ENCODE measurements at places on chromosomes 6 and 20.

GRCh38 chr6:30063315-30063714, 2.2 kb downstream of the POLR1H start:
- DNase-seq, result no peak

DNA sequence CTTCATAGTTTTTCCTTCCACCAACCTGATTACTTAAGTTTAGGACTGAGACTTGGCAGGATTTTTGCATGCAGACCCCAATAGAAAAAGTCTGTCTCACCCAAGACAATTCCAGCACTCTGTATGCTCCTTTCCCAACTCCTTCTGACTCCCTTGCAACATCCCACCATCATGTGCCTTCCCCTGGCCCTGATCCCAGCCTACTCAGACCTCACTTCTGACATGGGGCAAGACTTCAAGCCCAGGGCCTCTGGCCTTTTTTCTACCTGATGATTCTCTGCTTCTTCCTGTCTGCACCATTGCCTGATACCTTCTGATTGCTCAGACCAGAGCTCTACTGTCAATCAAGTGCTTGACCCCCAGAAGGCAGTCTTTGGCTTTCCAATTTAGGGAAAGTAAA, 96.6 kb downstream of the HAO1 start:
- no peak for DNase-seq

DNA sequence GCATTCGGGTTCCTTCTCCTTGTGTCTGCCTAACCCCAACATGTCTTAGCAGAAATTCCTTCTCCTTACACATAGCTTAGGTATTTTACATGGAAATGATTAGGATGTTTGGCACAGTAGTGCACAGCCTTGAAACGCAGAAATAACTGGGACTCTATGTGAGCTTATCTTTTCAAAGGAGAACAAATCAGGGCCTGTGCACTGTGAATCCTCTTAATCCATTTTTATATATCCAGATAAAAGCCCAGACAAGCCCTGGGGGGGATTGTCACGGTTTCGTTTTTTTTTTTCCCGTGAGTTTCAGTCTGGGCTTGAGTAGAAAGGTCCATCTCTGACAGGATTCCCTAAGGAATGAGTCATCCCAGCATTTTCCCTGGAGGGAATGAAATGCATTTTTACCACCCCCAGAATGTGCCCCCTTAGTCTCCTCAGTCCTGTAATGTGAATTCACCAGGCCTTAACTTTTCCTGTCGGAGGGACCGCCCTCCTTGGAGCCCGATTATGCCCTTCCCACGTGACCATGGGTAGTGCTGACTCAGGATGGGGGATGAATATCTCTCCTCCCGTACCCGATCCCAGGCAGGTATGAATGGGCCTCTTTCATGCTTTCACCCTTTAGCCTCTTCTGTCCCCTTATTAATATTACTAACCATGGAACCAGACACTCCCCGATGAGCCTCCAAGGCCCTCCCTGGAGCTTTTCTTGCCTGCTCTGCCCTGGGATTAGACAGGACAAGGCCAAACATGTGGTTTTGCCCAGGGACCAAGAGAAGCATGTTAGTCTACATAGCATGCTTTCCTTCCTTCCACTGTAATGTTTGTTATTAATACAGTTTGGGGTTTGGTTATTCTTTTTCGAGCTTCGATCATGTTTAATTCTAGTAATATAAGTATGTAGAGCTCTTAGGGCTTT, 23.9 kb upstream of the NAA20 start:
- DNase-seq, result no peak

DNA sequence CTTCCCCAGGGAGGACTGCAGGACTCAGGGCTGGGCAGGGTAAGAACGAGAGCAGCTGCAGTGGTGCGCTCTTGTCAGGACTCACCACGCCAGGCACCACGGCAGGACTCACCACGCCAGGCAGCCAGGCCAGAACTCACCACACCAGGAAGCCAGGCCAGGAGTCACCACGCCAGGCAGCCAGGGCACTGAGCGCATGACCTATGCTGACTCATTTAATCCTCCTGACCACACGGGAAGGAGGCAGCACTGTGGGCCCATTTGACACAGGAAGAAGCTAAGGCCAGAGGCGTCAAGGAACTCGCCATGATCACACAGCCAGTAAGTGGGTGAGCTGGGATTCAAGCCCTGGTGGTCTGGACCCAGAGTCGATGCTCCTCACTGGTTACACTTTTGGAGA, 189.3 kb downstream of the PREX1 start:
- DNase-seq, result no peak

GRCh38 chr6:106084106-106084988, 1.8 kb upstream of the PRDM1 start:
- DNase-seq, result no peak

- no peak for DNase-seq
These were observed 15.4 kb upstream of the ERVFRD-1 start for GRCh38 chr6:11126876-11127275.

GRCh38 chr6:21588481-21589351, 4.8 kb upstream of the SOX4 start:
- DNase-seq, result no peak

- DNase-seq, result no peak
These were observed 174.4 kb upstream of the FOXA2 start for GRCh38 chr20:22758815-22759214.

GRCh38 chr20:44594730-44595129, 12.4 kb downstream of the PKIG start:
- DNase-seq, result no peak

GRCh38 chr20:63518351-63518861, 2.2 kb upstream of the PPDPF start:
- DNase-seq, result no peak

DNA sequence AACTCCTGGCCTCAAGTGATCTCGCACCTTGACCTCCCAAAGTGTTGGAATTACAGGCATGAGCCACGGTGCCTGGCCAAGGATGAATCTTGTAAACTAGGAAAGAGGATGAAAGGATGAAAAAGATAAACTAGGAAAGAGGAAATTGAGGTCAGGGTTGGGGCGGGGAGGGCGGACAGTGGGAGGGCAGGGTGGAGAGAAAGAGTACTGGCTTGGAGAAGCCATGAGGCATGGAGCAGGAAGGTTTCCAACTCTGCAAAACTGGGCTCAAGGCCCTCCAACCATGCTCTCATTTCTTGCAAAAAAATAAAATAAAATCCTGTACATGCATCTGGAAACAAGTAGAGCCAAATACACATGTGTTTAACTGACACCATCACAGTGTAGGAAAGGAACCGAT, 256.6 kb upstream of the SGK1 start:
- no peak for DNase-seq

DNA sequence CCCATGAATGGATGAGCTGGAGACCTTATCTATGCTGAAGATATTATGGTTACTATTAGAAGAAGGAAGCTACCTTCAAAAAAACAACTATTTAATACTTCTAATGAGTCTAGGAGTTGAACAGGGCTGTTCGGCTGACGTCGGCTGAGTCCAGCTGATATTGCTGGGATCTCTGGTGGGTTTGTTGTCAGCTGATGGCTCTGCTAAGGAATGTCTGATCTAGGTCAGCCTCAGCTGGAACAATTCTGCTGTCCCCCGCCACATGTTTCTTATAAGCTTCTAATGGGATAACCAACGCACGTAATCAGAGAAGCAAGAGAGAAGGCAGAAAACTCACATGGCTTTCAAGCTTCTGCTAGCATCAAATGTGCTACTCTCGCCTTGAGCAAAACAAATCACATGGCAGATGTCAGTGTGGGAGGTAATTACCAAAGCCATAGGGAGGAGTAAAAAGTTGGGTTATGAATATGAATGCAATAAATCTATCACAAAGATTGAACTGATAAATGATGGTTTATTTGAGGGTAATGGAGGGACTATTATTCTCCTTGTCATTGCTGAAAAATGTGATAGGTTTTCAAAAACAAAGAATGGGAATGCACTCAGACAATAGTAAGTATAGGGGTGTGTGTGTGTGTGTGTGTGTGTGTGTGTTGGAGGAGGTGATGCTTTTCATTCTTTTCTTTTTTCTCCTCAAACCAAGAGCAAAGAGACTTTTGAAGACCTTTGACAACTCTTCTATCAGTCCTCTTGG, 71.5 kb downstream of the BTBD3 start:
- no peak for DNase-seq

GRCh38 chr6:39199231-39199940, 29.9 kb downstream of the KCNK5 start:
- no peak for DNase-seq

DNA sequence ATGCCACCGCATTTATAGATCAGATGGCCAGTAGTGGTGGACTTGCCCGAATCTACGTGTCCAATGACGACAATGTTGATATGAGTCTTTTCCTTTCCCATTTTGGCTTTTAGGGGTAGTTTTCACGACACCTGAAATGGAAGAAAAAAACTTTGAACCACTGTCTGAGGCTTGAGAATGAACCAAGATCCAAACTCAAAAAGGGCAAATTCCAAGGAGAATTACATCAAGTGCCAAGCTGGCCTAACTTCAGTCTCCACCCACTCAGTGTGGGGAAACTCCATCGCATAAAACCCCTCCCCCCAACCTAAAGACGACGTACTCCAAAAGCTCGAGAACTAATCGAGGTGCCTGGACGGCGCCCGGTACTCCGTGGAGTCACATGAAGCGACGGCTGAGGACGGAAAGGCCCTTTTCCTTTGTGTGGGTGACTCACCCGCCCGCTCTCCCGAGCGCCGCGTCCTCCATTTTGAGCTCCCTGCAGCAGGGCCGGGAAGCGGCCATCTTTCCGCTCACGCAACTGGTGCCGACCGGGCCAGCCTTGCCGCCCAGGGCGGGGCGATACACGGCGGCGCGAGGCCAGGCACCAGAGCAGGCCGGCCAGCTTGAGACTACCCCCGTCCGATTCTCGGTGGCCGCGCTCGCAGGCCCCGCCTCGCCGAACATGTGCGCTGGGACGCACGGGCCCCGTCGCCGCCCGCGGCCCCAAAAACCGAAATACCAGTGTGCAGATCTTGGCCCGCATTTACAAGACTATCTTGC, 725 bp downstream of the EEF1A1 start:
- peak; percentile 75 for DNase-seq

DNA sequence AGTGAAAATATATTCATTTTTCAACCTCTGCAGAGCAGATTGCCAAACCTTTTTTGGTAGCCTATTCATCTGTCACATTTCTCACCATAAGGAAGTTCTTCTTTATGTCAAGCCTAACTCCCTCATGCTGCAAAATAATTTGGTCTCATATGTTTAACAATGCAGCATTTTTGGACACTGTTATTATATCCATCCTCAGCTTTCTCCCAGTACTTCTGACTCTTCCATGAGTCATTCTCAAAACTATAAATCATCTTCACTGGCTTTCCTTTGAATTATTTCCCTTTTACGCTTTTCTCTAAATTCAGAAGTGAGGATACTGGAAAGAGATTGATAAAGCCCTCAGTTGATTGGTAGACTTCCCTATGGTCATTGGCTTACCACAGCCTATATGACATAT, 192.2 kb downstream of the TPBG start:
- no peak for DNase-seq

DNA sequence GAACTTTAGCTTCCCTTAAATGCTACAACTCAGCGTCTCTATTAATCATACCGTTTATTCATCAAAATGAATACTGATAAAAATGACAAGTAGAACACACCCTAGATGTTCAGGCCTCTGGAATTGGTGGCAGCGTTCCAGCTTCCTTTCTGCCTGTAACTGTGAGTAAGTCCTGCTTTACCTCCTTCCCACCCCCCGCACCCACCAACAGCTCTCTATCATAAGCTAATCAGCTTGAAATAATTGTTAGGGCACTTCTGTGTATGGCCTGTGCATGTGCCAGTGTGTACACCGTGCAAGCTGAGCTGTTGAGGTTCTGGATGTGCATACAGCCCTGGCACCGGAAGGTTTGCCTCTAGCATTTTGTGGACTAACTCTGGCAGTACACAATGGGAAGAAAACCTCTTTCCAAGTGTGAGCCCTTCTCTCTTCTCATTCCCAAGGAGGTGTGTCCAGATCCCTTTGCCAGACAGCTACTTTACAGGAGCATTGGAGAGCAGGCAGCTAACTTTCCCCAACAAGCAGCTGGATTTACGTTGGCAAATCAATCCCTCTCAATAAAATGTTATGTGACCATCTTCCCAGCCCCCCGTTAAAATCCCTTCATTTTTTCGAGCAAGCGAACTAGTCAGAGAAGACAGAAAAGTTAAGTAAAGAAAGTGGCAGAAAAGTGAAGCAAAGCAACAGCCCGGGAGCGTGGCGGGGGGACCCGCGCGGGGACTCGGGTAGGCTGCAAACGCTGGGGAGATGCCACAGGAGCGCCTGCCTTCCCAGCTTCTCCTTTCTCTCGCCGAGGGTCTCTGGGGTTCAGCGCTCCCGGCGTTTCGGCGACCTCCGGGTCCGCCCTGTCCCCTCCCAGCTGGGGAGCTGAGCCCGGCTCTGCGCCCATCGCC, 803 bp upstream of the ADGRG6 start:
- no peak for DNase-seq

GRCh38 chr6:4224067-4224978, 88.9 kb upstream of the ECI2 start:
- DNase-seq, result no peak

GRCh38 chr6:122283884-122284283, 115.6 kb upstream of the HSF2 start:
- DNase-seq, result no peak

DNA sequence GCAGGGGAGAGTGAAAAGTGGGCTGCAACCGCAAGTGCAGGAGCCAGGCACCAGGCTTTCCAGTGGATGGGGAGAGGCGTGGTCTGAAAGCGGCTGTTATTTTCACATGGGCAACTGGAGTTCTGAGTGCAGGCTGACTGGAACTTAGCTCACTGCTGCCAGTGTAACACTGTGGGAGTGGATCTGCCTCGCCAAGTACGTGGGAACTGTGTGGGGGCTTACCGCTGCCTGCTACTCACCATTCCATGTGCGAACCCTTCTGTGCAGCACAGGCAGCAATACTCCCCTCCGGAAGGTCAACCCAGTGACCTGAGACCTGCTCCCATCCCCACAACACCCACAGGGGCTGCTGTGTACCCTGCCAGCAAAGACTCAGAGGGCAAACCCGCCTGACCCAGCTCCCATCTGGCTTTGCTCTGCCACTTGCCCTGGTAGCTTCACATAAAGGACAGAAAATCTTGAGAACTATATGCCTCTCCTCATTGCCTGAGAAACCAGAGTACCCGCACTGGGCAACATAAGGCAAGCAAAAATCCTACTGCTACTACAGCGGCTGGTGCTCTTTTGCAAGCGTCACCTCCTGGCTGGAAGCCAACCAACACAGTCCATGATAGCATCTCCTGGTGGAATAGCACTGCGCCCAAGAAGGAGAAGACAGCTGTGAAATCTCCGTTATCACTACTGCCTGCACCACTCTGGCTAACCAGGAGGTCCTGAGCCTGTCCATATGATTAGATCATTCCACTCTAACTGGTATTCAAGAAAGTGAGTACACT, 54.4 kb upstream of the SIRPG start:
- no peak for DNase-seq

- no peak for DNase-seq
These were observed 76.4 kb upstream of the HS3ST5 start for GRCh38 chr6:114419175-114419574.

DNA sequence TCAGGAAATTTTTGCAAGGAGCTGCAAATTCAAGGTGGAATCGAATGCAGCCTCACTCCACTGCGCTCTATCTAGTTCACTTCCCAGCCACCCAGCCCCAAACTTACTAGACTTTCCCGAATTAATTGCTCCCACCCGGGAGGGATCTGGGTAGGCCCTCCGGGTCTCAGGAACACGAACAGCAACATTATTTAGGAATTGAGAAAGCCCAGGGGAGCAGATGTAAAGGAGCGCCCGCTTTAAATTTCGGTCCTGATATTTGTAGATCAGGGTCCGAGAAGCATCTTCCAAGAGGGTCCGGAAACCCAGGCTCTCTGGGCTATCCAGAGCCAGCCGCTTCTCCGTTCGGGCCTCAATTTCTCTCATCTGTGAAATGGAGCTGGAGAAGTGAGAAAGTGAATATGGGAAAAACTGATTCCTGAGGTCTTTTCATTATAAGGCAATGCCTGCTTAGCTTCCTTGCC, 490 bp upstream of the ID1 start:
- DNase-seq, result no peak
